Stimulated activated CD4-positive, alpha-beta T cell treated with anti-CD3 and anti-CD28 coated beads, Interleukin-4, amount 100 ng/mL, for 4 hours (primary cell): ENCODE measurements at places on chromosomes 4 and X.

GRCh38 chr4:21304540-21304887, 604.3 kb downstream of the PACRGL start:
- no peak for DNase-seq

DNA sequence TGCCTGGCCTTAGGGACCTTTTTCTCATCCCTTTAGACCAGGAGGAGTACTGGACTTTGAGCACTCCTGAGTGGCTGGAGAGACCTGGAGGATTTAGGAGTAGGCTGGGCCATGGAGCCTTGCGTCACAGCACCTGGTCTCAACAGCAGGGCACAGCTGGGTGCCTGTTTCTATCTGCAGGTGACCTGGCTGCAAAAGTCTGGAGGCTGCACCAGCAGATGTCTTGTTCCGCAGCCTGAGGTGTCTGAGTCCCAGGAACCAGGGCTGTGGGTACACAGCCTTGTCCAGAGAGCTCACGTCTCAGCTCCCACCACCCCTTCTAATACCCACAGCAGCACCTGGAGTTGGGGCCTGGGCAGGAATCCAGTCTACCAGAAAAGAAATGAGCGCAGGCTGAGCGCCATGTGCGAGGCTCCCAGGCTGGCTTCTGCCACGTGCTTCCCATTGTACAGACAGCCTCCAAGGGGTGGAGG, 5.0 kb upstream of the NSD2 start:
- DNase-seq = no peak

DNA sequence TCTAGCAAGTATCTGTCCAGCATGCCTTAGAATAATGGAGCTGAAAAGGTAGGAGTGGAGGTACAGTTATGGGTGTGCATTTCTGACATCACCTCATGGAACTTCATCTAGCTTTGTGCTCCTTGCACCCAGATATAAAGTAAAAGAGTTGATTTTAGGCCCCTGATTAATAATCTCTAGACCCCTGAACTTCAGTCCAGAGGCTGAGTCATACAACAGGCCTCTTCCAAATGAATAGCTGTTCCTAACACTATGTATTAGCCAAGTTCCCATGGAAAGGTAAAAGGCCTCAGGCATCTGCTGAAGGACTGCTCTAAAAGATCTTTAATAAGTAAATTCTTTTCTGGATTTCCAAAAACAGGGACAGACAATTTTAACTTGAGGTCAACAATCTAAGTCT, 16.2 kb downstream of the TBC1D9 start:
- no peak for DNase-seq

DNA sequence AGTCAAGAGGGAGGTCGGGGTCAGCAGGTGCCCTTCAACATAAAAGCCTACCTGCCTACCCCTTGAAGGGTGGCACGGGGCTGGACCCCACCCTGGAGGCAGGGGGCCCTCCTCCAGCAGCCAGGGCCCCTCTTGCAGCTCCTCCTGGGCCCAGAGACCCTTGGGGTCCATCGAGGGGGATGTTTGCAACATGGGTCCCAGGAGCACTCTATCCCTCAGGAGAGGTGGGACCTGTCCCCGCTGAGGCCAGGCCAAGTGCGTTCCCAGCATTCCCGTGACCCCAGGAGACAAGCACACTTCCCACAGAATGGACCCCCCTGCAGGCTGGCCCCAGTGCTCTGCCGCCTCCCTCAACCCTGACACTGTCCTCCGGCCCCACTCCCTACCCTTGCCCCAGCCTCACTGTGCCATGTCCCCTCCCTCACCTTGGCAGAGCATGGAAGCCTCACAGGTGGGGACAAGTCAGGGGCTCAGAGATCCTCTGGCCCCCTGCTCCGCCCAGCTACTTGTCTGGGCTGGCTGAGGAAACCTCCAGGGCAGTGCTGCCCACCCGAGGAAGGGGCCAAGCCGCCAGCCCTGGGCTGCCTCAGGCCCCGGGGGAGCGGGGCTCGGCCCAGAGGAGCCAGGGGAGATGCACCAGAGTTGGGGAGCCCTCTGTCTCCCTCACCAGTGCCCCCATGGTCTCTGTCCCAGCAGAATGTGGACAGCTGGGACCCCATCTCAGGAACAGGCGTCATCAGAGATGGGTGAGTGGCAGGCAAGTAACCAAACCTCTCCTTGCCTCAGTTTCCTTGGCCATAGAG, 2.2 kb downstream of the MXD4 start:
- DNase-seq = peak; percentile 0

DNA sequence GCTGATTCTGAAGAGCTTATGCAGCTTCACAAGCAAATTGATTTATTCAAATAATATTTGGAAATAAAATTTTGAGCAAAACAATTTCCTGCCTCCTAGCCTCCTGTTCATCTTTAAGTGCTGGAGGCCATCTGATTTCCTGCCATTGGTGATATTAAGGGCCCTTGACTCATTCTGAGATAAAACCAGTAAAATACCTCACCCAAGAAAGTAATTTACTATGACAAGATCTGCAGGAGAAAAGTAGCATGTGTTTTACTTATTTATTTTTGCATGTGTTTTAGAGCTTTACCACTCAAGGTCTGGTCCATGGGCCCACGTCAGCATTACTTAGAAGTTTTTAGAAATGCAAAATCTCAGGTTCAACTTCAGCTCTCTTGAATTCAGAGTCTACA, 67.7 kb downstream of the DCLK2 start:
- DNase-seq = no peak

DNA sequence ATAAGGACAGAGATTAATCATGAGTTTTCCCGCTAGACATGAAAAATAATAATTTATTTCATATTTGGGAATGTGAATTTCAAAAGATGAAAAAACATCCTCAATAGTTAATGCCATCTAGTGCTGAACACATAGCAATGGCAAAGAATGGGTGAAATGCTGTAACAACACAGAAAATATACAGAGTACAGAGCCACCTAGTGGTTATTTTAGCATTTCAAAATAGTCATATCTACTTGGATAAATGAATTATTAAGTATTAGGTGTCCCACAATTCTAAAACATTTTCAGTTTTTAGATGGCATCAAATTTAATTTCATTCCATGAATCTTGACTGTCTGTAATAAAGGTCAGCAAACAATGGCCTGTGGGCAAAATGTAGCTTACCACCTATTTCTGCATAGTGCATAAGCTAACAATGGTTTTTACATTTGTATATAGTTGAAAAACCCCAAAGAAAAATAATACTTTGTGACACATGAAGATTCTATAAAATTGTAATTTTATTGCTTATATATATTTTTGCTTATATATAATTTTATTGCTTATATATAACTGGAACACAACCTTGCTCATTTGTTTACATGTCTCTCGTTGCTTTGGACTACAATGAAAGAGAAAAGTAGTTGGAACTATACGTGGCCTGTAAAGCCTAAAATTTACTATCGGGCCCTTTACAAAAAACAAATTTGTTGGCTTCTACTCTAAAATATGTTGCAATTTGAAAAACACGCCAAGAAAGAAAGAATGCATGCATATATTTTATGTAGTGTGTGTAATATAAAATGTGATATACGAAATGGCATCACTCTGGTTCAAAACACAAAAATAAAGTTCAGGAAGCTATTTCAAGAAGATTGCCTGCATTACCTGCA, 99.1 kb upstream of the FAM47C start:
- no peak for DNase-seq

GRCh38 chrX:124726292-124726691, 379.9 kb downstream of the SH2D1A start:
- DNase-seq = no peak

GRCh38 chr4:186943411-186943810, 219.8 kb upstream of the FAT1 start:
- DNase-seq = no peak

DNA sequence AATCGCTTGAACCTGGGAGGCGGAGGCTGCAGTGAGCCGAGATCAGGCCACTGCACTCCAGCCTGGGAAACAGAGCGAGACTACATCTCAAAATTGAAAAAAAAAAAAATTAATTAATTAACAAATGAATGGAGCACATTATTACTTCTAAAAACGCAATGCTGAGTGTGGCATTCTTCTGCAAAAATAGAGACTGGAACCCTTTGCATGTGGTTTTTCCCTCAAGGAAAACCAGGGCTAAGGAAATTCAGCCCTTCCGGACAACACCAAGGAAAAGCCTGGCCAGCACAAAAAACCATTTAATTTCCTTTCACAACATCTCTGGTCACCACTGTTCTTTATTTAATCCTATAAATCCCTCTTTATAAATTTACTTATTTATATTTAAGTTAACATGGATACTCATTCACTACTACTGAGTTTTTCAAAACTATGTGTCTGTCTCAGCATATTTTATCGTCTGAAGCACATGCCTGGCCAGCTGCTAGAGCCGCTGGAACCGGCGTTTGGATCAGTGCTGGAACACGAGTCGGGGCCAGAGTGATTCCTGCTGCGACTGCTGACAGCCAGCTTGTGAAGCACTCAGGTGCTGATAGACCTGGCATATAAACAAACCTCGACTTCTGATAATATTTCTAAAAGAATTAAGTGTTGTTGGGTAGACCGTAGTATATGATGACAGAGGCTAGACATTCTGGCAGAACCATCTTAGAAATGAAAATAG, 84.5 kb upstream of the WWC2 start:
- no peak for DNase-seq

- no peak for DNase-seq
Observed at GRCh38 chr4:52376132-52376704, 282.9 kb downstream of the USP46 start.

GRCh38 chrX:49988143-49988542, 65.7 kb downstream of the CLCN5 start:
- DNase-seq = no peak

DNA sequence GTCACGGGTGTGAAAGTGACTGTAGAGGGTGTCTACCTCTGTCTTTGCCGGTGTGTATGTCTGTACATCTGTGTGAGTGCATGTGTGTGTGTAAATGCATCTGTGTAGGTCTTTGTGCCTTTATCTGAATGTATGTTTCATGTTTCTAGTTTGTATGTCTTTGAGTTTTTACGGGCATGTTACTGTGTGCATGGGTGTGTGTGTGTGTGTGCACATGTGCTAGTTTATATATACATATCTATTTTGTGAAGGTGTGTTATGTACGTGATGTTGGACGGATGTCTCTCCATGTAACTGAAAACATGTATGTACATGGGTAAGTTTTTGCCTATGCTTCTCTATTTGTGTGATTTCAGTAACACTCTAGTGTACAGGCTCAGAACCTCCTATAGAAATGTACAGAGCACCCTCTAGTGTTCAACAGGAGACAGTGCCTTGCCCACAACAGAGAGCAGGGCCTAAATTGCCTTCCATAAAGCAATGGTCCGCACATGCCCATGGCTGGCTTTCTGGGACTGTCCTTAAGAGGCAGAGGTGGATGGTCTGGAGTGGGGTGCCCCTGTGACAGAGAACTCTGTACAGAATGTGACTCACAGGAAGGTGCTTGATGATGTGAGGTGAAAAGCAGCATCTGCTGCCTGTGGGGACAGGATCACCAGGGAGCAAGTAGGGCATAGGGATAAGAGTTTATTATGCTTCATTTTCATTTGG, 343.5 kb downstream of the RAPGEF2 start:
- no peak for DNase-seq

DNA sequence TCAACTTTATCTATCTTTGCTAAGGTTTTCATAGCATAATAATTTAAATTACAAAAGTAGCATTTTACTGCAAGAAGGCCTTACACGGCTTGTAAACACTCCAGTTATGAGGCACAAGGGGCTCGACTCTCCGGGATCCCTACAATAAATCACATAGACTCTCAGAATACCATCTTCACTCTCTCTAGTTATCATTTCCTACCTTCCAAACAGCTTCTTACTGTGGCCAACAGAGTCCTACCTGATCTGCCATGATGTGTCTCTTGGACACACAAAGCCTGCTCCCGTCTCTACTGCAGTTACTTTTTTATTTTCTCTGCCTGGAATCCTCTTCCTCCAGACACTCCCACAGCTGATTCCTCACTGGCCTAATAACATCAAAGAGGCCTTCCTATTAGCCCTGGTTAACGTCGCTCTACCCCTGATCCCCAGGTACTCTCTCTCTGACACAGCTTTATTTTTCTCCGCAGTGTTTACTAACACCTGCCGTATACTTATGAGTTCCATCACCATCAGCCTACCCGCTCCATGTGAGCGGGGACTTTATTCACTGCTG, 559.6 kb upstream of the DIPK2B start:
- DNase-seq = no peak

- DNase-seq = peak; percentile 54
Observed at GRCh38 chrX:154443992-154444754, at the start of gene FAM50A. Gene FAM50A (plus strand): TSS chrX:154444141. CDS start chrX:154444236, 95 bp downstream.

- no peak for DNase-seq
Observed at GRCh38 chr4:21901831-21902230, 46.7 kb downstream of the KCNIP4 start.

GRCh38 chr4:66252291-66252690, 582.0 kb upstream of the EPHA5 start:
- DNase-seq = no peak

- DNase-seq = no peak
Observed at GRCh38 chr4:172514011-172514410, 654.6 kb upstream of the GALNT7 start.

- DNase-seq = no peak
Observed at GRCh38 chr4:107351196-107351595, 315.1 kb upstream of the DKK2 start.

GRCh38 chr4:139524062-139524631, 31.9 kb downstream of the SETD7 start:
- DNase-seq = no peak
